ENCODE measurements at places on chromosomes 2 and 18. TPM values are rescaled to one million over a fixed set of nuclear protein-coding genes. Genes with fewer than 3 reads are reported as not detected.

GRCh38 chr2:204966245-204966644 is 421.0 kb downstream of the PARD3B start:
- DNase-seq, result no peak

- no peak for DNase-seq
Observed at GRCh38 chr2:54556621-54557121, 100.5 kb downstream of the SPTBN1 start.

GRCh38 chr18:79692886-79693285 is 13.3 kb downstream of the CTDP1 start:
- no peak for DNase-seq

- no peak for DNase-seq
Observed at GRCh38 chr18:286515-287310, 18.9 kb upstream of the THOC1 start.

The CASP10 gene
- total RNA-seq, result 16.8 TPM

The PTPRN gene
- 0.30 TPM for total RNA-seq

Measured in activated CD4-positive, alpha-beta T cell treated with anti-CD3 and anti-CD28 coated beads for 36 hours (primary cell).